ENCODE measurements at places on chromosomes 16 and 17.

- no peak for DNase-seq
Measured at GRCh38 chr17:40820228-40820838, 2.1 kb downstream of the KRT10 start.

GRCh38 chr17:17440010-17440843 lies 36.6 kb upstream of the MED9 start:
- DNase-seq: peak; percentile 58

DNA sequence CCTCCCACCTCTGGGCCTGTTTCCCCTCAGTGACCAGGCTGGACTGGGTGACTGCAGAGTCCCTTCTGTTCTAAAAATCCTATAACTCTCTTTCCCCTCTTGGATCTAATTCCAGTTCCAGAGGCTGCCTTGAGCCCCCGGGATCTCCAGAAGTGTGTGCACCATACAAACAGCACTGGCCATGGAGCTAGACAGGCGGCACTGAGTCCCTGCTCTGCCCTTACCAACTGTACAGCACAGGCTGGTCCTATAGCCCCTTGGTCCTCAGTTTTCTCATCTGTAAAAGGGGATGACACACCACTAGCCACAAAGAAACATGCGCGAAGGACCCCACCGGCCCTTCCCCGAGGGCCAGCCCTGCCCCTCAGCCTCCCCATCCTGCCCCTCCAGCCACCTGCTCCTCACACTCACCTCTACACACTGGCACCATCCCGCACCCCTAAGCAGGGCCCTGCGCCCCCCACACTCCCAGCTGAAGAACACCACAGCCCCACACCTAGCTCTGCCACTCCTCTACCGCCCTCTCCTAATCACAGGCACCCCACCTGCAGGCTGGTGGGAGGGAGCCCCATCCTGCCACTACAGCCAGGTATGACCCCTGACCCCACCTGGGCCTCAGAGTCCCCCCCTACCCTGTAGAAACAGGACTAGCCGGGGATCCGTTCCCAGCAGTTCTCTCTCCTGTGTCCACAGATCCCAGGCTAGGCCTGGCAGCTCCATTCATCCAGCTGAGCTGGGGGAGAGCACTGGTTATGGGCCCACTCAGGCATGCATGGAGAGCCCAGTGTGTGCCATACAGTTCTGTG lies 913 bp upstream of the KRT16 start:
- no peak for DNase-seq

GRCh38 chr17:81735264-81736102 lies 23.4 kb downstream of the SLC25A10 start:
- DNase-seq: no peak

DNA sequence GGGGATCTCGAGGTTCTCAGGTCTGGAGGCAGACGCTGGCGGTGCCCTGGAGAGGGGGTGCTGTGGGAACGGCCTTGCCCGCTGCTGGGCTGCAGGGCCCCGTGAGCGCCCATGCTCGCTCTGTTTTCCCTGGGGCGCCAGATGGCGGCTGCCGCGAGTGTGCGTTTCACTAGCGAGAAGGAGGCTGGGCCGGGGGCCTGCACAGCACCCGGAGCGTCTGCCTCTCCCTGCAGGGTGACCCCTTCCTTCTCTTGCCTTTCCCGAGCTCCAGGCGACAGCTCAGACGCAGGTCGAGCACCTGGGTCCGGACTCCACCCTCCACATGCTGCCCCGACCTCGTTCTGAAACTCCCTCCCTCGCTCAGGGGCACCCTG lies 2.7 kb downstream of the TELO2 start:
- DNase-seq: no peak

DNA sequence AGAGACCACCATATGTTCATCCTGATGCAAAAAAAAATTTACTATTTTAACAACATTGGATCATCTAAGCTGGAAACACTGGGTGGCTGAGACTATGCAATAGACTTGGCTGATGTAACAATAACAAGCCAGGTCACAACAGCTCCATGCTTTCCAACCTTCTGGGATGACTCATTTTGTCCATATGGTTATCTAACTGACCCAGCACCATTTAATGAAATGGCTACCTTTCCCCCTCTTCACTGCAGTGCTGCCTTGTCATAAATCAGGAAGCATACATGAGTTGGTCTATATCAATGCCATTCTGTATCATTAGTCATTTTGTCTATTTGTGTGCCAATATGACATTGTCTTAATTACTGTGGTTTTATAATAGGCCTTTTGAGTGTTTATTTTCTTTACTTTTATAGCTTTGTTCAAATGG lies 217.6 kb upstream of the KCNJ16 start:
- DNase-seq: no peak

DNA sequence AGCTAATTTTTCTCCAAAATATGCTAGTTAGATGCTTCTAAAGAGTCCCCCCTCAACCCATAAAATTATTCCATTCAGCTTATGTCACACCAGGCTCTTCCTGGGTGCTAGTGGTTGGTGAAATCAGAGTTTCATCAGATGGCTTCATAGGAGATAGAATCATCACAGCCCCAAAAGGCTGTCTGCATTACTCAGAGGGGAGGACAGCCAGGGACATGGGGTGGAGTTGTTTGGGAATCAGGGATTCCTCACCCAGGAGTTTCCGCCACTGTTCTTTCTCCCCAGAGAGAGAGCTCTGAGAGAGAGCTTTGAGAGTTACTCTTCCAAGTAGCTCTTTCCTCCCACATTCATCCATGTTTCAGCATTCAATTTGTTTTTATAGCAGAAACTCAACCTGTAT lies 288 bp upstream of the KRT34 start:
- DNase-seq: no peak

- no peak for DNase-seq
Measured at GRCh38 chr17:57810721-57811637, 38.9 kb downstream of the MRPS23 start.

All from activated CD4-positive, CD25-positive, alpha-beta regulatory T cell (primary cell).